ENCODE measurements at places on chromosomes 16 and 17.

DNA sequence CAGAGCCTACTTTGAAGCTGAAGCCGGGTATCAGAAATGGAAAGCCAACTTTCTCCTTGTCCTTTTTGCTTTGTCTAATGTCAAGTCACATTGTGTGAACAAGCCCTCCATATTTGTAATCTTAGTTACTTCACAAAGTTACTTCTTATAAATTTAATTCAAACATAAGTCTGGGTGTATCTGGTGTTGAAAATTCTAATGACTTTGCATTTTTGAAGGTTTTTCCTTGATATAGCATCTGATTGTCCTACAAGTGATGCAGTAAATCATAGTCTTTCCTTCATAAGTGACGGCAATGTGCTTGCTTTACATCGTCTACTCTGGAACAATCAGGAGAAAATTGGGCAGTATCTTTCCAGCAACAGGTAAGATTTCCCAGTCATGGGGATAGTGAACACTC, 36.9 kb downstream of the OMG start:
- DNase-seq, result no peak

- DNase-seq, result no peak
Observed at GRCh38 chr17:60168654-60169053, 18.9 kb downstream of the CA4 start.

GRCh38 chr16:51200793-51201192, 49.7 kb upstream of the SALL1 start:
- DNase-seq, result no peak

DNA sequence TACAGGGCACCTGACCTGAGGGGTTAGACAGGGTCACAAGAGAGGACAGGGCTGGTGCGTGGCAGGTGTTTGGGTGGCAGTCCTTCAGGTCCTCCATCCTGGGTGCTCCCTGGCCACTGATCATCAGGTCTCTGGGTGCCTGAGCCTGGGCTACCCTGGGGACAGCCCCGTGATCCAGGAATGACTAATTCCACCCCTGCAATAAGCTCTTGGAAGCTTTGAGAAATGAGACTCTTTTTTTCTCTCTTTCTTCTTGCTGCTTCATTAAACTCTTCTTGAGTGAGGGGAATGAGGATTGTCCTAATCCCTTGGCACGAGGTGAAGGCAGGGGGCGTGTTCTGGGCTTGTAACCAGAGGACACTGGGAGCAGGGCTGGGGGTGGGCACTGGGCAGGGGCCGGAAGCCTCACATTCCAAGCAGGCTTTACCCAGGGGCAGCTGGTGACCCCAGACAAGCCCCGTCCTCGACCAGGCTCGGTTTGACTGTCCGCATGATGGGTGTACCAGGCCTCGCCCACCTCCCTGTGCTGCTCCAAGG, 21.4 kb upstream of the SPNS2 start:
- no peak for DNase-seq

DNA sequence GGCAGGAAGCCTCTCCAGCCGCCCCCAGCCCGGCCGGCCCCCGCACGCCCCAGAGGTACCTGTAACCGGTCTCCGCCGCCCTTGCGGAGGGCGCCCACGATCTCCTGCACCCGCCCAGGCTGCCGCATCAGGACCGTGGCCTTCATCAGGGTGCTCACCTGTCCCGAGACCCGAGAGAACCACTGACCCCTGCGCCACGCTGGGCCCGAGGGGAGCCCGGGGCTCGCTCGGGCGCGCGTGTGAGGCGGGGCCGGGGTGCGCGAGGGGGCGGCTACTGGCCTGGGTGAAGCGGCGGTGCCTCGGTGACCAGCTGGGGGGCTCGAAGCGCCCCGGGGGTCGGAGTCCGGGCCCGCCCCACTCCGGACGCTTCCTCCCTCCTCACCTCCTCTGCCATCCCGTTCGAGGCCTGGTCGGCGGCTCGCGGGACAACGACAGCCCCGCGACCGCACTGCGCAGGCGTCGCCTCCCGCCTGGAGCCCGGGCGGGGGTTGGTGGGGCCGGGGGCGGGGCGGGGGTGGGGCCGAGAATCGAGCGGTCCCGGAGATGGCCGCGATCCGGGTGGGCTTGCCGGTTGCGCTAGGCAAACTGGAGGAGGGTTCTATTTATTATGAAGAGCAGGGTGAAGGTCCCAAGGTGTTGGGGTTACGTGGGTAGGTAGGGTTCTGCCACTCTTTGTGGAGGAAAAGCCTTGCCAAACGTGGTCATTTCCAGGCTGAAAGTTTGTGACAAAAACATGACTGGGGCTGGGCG, at the start of gene NT5C3B:
NT5C3B (minus strand) TSS at position 433 of the 750 bp plus-strand sequence; CDS start at position 394, 39 bp downstream.
- DNase-seq, result no peak

DNA sequence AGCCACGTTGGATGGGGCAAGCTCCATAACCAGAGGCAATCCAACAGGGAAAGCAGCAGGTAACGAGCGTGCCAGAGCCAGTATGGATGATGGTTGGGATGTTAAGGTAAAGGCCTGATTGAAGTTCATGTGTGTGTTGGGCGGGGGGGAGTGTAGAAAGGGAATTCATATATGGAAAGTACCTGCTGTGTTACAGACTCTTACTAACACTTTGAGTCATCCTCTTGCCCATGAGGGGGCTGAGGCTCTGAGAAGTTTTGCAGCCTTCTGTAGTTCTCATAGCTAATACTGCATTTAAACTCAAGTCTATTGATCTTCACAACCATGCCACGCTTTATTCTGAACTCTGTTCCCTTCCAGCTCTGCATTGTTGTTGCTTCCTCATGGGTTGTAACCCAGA, 28.5 kb downstream of the SYCE1L start:
- no peak for DNase-seq

DNA sequence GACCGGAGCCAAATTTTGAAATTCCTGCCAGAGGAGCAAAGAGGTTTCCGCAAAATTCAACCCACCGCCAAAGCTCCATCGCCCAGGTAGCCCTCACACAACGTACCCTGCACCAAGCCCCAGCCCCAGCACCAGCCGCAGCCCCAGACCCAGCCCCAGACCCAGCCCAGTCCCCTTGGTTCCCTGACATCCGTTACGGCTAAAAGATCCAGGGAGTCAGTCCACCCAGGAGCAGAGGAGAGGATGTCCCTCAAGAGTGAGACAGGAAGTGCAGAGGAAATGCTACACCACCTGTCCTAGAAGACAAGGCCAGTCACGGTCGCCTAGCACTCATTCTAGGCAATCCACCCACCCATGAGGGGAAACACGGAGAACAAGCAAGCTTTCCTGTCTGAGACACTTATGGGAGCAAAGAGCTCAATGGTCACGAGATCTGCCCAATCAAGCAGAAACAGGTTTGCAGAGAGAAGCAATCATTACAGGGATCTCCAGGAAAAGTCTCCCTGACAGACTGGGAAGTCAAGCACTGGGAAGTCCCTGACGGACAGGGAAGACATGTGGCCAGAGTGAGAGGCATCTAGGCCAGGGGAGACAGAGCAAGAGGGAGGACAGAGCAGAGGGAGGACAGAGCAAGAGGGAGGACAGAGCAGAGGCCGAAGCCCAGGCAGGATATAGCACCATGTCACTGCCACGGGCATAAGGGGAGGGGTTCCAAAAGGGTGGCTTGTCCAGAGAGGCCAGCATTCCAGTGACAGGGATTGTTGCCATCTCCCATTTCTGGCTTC, 15.0 kb upstream of the KCNJ18 start:
- no peak for DNase-seq

- no peak for DNase-seq
Observed at GRCh38 chr16:87056551-87056950, 260.6 kb downstream of the C16orf95 start.

GRCh38 chr17:16074423-16074822, 74.8 kb downstream of the TTC19 start:
- no peak for DNase-seq

GRCh38 chr17:283911-284675, 68.5 kb downstream of the RPH3AL start:
- DNase-seq, result no peak

DNA sequence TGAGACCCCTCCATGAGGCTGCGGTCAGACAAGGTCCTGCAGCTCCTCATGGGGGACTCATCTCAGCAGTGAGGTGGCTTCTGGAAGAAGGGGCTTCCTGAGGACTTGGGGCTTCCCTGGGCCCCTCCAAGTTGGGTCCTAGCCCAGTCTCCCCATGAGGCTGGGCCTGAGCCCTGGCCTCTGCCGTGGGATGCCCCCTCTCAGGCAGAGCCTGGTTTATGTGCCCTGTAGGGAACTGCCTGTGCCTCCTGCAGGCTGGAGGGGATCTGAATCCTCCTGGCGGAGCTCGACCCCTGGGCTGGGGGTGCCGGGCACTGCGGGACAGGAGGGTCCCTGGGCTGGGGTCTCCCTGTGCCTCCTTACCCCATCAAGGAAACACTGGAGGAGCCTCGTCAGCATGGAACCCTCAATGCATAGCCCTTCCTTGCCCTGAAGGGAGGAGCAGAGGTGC, 45.8 kb downstream of the TNFRSF13B start:
- DNase-seq, result no peak

- no peak for DNase-seq
Observed at GRCh38 chr17:47279062-47279801, 25.6 kb downstream of the ITGB3 start.

- DNase-seq, result no peak
Observed at GRCh38 chr17:77285594-77286390, 145.0 kb downstream of the SEC14L1 start.

- no peak for DNase-seq
Observed at GRCh38 chr16:55480228-55480655, 1.2 kb downstream of the MMP2 start.

- no peak for DNase-seq
Observed at GRCh38 chr17:20929334-20929733, 113.5 kb downstream of the USP22 start.

- no peak for DNase-seq
Observed at GRCh38 chr16:69837380-69837779, 75.2 kb downstream of the WWP2 start.

DNA sequence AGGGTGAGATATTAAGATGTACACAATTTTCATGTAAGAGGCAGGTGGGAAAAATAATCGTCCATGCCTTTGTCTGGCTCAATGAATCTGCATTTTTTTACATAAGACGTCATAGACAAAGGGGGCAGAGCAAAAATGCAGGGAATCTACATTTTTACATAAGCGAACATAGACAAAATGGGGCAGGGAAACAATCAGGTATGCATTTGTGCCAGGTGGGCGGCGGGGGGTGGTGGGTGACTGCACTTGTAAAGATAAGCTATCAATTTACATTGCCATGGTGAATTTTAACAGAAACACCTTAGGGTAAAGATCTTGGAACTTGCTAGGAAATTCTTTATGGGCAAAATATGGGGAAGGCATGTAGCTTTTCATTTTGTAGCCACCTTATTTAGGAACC, 96.3 kb upstream of the CES5A start:
- no peak for DNase-seq

GRCh38 chr17:67422897-67423296, 45.8 kb downstream of the PITPNC1 start:
- DNase-seq, result no peak

GRCh38 chr17:42853597-42853967, 2.6 kb downstream of the AOC3 start:
- no peak for DNase-seq

- no peak for DNase-seq
Observed at GRCh38 chr17:64259922-64260321, 3.1 kb downstream of the TEX2 start.

GRCh38 chr16:17235147-17235815, 235.5 kb downstream of the XYLT1 start:
- DNase-seq, result no peak

- no peak for DNase-seq
Observed at GRCh38 chr16:72362973-72363372, 191.0 kb upstream of the PMFBP1 start.

GRCh38 chr17:33342025-33342424, 48.9 kb upstream of the ASIC2 start:
- no peak for DNase-seq

DNA sequence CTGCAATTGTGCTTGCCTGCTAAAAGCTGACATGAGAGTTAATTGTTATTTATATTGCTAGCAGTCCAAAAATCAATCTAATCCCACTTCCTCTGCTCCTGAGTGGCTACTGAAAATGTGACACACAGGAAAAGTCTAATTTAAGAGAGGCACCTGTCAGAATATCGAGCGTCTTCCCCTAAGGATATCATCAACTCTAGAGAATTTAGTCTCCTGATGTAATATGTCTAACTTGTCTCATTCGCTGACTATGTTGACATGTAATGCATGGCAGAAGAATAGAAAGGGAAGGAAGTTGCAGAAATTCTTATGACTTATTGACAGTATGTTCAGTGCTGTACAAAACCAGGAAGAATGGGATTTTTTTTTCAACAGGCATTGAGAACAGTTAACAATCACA, 893.4 kb upstream of the CDH8 start:
- DNase-seq, result no peak

DNA sequence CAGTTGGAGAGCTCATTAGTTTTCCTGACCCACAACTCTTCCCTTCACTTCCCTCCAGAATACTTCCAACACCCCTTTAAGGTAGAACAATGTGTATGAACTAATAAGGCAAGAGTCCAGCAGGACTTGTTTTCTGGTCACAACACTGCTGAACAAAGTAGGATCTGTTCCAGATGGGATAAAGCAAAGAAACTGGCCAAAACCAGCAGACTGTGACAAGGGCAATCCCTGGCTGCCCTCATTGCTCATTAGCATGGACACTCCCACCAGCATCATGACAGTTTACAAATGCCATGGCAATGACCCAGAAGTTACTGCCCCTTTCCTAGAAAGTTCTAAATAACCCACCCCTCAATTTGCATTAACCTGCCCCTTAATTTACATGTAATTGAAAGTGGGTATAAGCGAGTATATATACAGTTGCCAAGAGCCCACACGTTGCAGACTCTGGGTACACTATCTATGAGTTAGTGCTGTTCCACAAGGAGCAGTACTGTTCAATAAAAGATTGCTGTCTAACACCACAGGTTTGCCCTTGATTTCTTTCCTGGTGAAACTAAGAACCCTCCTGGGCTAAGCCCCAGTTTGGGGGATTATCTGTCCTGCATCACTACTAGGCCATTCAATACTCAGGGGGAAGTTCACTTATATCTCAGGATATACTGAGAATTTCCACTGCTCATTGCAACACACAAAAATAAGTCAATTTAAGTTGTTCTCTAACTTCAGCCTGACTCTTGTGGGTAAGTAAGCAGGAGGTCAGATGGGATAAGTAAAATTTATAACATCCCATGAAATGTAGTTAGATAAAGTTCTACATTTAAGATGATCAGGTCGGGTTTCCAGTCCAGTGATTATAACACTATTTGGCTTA, 82.3 kb downstream of the SSH2 start:
- DNase-seq, result no peak

DNA sequence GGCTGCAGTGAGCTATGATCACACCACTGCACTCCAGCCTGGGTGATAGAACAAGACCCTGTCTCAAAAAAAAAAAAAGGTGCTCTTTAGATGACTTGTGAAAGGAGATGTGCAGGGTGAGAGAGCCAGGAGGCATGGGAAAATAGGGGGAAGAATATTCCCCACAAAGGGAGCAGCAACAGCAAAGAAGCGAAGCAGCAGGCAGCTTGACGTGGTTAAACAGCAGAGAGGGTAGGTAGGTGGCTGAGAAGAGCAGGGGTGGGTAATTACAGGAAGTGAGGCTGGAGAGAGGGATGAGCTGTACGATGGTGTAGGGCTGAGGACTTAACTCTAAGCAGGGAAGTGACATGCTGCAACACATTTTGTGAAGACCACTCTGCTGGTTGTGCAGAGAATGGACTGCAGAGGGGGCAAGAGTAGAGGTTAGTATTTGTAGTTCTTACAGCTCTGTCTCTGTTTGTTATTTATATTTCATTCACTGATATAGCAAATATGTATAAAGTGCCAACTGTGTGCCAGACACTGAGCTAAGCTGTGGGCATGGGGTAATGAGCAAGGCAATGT, 1.6 kb downstream of the HEATR3 start:
- no peak for DNase-seq

- DNase-seq, result no peak
Observed at GRCh38 chr16:87689956-87690465, 75.8 kb downstream of the KLHDC4 start.

GRCh38 chr16:59164461-59164860, 430.3 kb upstream of the GOT2 start:
- no peak for DNase-seq

Data from stimulated activated CD8-positive, alpha-beta memory T cell treated with anti-CD3 and anti-CD28 coated beads, Interleukin-15, amount 100 ng/mL, for 48 hours (primary cell).